Hematopoietic multipotent progenitor cell treated with erythropoietin and hydrocortisone succinate and interleukin-3 and kit ligand, for 6 days (in vitro differentiated cells): ENCODE measurements at places on chromosomes 12 and 14.

- no peak for DNase-seq
These were observed 377.1 kb upstream of the RGS6 start for GRCh38 chr14:71554959-71555612.

GRCh38 chr14:69619012-69619411, 7.6 kb downstream of the SUSD6 start:
- peak; percentile 2 for DNase-seq

GRCh38 chr12:48296586-48297282, 54.0 kb downstream of the ZNF641 start:
- peak; percentile 95 for DNase-seq

- DNase-seq: no peak
These were observed 11.3 kb upstream of the TBX3 start for GRCh38 chr12:114695305-114695592.

DNA sequence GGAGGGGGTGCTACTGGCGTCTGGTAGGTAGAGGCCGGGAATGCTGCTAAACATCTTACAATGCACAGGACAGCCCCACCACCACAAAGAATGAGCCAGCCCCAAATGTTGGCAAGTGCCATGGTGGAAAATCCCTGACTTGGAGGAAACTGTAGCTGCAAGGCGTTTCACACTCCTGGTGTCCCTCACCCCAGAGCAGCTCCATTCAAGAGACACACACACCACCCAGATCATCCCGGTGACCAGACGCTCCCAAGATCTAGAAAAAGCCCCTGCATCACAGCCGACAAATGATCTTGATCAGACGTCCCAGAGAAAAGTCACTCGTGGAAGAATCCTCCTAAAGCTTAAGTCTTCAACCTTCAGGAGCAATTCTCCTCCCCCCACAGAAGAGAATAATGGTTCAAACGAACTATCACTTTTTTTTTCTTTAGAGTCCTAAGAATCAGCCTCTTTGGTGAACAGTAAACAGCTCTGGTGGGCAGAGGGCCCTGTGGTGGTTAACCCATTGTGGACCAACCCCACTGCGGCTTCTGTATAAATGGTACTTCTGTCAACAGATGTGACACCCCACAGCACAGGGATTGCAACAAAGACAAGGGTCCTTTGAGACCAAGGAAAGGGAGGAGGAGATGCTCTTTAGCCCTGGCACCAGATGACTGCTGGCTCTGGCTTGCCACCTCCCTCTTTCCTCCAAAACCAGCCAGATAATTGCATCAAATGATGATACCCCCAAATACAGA, 2.7 kb downstream of the GLTP start:
- DNase-seq: no peak

GRCh38 chr12:125203145-125203765, 138.0 kb downstream of the AACS start:
- peak; percentile 53 for DNase-seq

GRCh38 chr12:5305425-5305824, 126.5 kb upstream of the NTF3 start:
- DNase-seq: no peak

DNA sequence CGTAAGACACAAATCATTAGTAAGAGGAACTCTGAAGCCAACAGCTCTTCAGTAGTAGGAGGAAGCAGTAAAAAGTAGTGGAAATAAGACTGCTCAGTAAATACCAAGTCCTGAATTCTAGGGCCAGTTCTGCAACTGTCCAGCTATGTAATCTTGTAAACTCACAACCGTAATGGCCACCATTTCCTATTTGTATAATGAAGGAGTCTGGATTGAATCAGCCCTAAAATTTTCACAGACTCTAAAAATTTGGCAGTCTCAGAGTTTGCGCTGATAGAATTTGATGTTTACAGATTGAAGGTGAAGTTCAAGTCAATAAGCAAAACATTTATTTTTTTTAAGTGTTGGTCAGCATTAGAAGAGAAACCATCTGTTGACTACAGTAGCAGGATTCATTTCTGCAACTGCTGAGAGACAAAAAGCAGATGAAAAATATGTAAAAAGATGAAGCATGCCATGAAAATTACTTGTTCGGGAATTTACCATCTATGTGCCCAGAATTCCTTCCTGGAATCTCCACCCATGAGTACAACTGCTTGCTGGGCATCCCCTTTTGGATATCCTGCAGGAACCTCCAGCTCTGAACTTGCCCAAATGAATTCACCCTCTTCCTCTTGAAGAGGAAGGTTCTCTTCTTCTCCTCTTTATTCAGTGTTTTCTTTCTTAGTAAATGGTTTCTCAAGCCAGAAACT, 47.5 kb downstream of the GALNT4 start:
- no peak for DNase-seq

GRCh38 chr12:39490500-39491282, 47.8 kb upstream of the KIF21A start:
- DNase-seq: no peak

DNA sequence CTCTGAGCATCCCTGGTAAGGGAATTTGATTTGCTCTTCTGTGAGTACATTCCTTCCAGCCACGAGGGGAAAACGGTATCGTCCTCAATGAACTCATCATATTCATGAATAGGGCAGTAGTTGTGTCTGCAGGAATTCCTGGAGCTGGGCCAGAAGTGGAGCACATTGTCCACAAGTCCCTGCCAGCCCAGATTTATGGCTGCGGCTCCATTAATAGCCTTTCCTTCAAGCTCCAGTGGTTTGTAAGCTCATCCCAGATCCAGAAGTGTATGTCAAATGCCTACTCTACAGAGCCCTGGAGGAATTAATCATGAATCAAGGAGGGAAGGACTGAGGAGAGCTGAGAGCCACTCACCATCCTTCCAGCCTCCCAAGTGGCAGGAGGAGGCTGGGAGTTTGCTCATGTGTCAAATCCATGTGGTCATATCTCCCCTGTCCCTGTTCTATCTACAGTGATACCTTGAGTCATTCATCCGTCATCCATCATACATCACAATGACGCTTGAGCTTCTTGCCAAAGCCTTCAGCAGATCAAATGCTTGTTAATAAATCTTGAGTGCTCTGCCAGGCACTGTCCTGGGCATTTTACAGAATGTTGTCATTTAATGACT, 65.5 kb downstream of the SVOP start:
- DNase-seq: no peak

DNA sequence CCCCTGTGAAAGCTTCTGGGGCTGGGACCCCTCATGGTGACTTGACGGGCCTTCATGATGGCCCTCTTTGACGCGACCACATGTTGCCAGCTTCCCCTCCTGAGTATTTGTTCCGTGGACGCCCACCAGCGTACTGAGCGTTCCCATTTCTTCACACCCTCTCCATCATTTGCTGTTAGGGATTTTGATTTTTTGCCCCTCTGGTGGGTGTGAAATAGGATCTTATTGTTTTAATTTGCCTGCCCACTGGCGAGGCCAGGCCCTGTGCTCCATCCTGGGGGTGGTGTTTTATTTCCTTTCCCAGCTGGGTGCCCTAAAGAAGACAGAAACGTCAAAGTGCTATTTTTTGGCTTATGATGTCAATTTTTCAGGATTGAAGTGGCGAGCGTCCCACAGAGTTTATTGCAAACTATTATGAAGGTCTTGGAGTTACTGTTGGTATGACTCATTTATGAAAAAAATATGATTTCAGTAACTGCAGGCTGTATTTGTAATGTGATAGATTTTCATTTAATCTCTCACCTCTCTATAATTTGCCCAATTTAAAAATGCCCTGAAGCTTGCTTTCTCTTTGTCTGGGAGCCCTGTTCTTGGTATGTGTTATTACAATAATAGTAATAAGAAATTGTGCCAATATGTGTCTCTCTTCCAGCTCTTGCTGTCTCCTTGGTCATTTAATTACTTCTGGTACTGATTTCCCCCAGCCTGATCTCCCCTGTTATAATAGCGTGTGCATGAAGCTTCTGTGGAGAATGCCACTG, 99.6 kb downstream of the SLC25A47 start:
- no peak for DNase-seq

DNA sequence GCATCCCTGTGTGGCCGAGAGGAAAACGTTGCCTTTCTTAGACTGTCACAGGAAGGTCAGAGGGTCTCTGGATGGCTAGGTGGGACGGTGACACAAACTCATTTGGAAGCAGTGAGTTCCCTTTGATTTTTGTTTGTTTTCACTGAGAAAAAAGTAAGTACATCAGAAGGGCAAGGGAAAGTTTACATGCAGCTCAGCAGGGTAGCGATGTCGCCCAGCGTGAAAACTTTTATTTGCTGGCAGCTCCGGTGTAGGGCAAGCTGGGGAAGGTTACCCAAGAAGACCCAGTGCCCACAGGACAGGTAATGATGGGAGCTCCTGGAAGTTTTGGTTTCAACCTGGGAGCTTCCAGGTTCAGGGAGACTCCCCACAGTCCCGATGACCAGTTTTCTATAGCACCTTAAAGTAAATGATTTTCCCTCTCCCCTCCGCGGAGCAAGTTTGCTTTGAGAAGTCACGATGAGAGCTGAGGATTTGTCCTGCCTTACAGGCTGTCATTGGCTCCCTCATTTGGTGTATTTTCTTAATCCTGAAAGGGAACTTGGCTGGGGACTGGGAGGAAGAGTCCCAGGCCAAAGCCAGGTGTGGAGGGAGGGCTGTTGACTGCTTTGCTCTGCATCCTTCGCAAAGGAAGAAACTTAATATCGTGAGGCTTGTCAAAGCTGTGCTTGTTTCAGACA, 64.7 kb upstream of the ESRRB start:
- DNase-seq: no peak

GRCh38 chr12:79547044-79547734, 143.6 kb downstream of the PAWR start:
- DNase-seq: no peak

DNA sequence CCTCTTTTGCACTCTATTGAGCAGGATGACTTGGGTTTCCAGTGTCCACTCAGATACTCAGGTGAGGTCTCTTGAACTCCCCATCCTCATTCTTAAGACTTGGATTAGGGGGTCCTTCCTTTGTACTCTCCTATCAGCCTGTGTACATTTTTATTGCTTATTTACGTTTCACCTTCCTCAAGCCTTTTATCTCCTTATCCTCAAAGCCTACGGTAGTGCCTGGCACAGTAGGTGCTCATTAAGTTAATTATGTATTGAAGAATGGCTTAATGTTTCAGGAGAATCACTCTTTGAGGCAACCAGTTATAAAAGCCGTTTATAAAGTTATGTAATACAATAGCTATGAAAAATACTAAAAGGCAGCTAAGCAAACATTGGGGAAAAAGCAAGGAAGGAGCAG, 315.7 kb downstream of the NPAS3 start:
- no peak for DNase-seq

GRCh38 chr12:86249851-86250250, 6.3 kb downstream of the MGAT4C start:
- no peak for DNase-seq

DNA sequence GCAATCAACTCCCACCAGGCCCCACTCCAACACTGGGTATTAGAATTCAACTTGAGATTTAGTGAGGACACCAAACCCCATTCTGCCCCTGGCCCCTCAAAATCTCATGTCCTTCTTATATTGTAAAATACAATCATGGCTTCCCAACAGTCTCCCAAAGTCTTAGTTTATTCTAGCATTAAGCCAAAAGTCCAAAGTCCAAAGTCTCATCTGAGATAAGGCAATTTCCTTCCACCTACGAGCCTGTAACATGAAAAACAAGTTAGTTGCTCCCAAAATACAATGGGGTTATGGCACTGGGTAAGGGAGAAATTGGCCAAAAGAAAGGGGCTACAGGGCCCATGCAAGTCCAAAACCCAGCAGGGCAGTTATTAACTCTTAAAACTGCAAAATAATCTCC, 46.6 kb upstream of the TMTC1 start:
- no peak for DNase-seq

DNA sequence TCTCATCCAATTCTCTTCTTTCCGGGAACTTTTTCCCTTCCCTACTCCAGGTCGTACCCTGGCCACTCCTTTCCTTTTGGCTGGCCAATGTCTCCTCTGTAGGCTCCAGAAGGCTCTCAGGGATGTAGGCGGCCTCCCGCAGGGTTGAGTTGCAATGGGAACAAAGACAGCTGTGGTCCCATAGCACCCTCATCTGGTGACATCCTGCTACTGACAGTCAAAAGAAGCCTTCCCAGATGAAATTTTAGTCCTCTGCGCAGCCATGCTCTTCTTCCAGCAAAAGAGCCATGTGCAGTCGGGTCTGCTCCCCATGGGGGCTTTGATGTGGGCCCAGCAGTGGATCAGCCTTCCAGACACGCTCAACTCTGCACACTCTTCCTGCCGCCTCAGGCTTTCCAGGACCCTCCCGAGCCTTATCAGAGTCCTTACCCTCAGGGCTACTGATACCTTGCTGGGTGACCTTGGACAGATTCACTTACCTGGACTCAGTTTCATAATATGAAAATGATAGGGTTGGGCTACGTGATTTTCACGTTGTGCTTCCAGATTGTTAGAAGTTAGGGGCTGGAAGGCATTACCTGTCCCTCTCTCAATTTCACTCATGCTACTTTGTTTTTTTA, 5.5 kb upstream of the CELA1 start:
- peak; percentile 73 for DNase-seq

DNA sequence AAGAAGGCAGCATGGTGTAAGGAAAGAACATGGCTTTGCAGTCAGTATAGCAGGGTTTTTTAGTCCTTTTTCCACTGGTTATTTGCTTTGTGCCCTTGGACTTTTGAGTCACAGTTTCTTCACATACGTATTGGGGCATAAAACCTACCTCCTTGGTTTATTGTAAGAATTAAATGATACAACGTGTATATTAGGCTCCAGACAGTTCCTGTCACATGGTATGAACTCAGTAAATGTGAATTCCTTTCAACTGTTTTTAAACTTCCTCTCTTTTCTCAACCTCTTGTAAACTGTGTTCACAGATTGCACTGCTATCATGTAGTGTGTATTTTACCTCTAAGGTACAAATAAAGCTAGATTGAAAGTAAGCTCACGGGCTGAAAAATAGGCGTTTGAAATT, 29.5 kb downstream of the MSRB3 start:
- DNase-seq: peak; percentile 36

GRCh38 chr12:46503637-46504175, 131.1 kb upstream of the SLC38A2 start:
- DNase-seq: no peak

- DNase-seq: no peak
These were observed 939.0 kb upstream of the ATXN7L3B start for GRCh38 chr12:73598626-73599025.

- DNase-seq: peak; percentile 63
These were observed 541 bp downstream of the GOLT1B start for GRCh38 chr12:21502164-21502496.

GRCh38 chr12:115998119-115998633, 279.3 kb downstream of the MED13L start:
- DNase-seq: peak; percentile 67

- peak; percentile 6 for DNase-seq
These were observed 501.0 kb downstream of the RERGL start for GRCh38 chr12:17588968-17589367.

GRCh38 chr12:69534389-69534822, 50.9 kb upstream of the CCT2 start:
- DNase-seq: peak; percentile 18

GRCh38 chr14:71448431-71449315, 483.6 kb upstream of the RGS6 start:
- no peak for DNase-seq

DNA sequence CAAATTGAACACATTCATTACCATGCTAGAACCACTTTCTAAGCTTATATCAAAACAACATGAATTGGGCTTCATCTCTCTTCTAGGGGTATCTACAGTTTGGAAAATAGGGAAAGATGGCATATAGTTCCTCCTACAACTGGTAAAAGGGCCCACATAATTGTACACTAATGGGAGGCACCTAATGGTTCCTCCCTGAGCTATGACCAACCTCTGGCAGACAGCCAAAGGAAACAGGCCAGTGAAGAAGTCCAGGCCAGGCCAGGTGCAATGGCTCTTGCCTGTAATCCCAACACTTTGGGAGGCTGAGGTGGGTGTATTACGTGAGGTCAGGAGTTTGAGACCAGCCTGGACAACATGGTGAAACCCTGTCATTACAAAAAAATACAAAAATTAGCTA, 23.2 kb upstream of the APOF start:
- DNase-seq: no peak
